Activated CD4-positive, alpha-beta T cell treated with anti-CD3 and anti-CD28 coated beads, Interleukin-2, amount 10 ng/mL, durations not matched to agents 7 days and 5 days (primary cell): ENCODE measurements at places on chromosomes 16 and 17. TPM values are rescaled to one million over a fixed set of nuclear protein-coding genes. Genes with fewer than 3 reads are reported as not detected.
A peak's percentile ranks its signal among the peaks of the same experiment; 100 is the strongest.

The MARF1 gene
- 101 TPM for total RNA-seq

DNA sequence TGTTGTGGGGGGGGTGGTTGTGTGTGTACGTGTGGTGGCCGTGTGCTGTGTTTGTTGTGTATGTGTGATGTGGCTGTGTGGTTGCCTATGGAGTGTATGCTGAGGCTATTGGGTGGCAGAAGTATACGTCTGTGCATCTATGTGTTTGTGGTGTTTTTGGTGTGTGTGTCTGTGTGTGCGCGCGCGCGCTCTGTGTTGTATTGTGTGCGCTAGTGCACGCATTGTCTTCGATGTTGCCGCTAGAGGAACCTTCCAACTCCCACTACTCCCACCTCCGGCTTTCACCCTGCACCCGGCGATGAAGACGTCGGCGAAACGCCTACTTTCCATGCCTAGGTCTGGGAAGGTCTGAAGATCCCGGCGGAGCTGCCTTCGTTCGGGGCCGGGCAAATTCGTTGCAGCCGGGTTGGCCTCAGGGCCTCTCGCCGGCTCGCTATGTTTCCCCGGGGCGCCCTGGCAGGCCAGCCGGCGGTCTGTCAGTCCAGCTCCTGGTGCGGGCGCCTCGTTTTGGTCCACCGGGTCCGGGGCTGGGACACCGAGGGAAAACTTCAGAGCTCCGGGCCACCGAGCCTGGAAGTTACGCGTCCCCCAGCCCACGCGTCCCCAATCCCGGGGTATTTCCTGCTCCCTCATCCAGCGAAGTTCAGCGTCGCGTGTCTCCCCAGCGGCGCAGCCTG lies 5.2 kb upstream of the DLX4 start:
- DNase-seq, result no peak

GRCh38 chr16:66908116-66908515 lies 10.6 kb downstream of the CDH16 start:
- no peak for DNase-seq

DNA sequence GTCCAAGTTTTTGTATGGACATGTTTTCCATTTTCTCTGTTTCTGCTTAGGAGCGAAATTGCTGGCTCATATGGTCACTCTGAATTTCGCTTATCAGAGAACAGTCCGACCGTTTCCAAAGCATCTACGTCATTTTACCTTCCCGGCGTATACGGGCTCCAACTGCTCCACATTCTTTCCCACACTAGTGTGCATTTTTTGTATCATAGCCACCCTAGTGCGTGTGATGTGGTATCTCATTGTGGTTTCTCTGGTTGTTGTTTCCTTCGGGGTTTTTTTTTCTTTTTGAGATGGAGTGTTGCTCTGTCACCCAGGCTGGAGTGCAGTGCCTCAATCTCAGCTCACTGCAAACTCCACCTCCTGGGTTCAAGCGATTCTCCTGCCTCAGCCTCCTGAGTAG lies 31.0 kb upstream of the BHLHA9 start:
- peak; percentile 31 for DNase-seq

- peak; percentile 55 for DNase-seq
Observed at GRCh38 chr16:89700649-89701424, 668 bp downstream of the SPATA2L start.
